ENCODE measurements at places on chromosomes 4 and X.

GRCh38 chrX:9519546-9520216 is 54.8 kb downstream of the TBL1X start:
- DNase-seq: no peak

DNA sequence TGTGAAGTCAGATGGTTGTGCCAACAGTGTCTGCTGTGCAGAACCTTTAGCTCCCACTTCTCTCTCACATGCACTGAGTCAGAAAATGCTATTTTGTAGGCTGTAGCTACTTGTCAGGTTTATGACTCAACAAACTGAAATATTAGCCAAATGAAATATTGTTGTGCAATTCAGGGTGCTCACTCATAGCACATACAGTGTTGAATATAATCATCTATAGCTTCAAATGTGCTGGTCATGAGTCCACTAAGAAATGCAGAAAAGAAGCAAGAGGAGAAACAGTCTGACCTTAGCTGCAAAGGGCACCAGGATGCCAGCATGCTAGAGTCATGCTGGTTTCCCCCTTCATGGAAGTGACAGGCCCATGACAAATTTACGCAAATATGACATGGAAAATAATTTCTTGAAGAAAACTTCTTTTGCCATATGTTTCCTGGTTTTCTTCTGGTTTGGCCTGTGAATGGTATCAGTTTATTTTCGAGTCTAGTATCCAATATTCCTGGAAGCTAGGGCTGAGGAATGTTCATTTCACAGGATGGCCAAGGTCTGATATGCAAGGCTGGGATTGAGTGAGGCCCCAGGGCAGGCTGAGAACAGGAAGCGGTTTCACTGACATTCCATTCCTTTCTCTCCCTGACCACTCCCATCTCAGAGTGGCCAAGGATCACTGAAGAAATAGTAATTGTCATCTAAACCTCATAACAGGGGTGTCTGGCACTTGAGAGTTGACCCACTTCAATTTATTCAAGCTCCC is 10.3 kb upstream of the CXCL2 start:
- no peak for DNase-seq

DNA sequence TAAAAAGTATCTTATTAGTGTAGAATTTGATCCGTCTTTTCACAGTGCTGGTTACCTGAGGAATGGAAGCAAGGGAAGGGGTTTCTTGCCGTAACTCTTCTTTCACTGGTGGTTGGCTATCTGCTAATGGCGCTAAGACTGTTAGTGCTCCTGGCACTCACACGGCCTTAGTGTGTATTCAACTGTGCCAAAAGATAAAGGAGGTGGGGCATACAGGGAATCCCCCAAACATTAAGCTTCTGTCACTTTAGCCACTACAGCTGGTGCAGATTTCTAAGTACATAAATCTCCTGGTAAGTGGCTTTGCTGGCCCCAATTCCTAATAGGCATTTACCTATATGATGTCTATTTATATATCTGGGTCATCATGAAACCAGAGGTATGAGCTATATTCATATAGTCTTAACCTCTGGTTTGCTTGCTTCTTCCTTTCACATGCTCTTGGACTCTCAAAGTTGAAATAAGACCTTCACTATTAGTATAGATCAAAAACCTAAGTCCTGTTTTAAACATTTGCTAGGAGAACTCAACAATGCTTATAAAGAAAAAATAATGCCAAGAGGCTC is 95.1 kb downstream of the TSPAN7 start:
- no peak for DNase-seq

- DNase-seq: no peak
Measured at GRCh38 chrX:110006821-110007375, 4.0 kb downstream of the TMEM164 start.

- no peak for DNase-seq
Measured at GRCh38 chr4:86452422-86452891, 92.6 kb upstream of the MAPK10 start.

DNA sequence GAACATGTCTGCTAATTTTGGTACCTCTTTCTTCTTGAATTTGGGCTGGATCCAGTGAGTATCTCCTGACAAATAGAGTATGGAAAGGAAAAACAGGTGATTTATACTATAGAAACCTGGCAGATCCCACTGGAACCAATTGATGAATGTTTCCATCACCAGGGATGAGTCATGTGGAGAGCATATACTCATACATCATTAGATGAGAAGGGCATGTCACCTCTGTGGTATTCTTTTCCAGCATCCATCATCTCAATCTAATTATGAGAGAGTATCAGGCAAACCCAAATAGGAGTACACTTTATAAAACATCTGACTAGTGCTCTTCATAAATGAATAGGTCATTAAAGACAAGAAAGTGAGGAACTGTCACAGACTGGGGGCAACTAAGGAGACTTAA is 90.7 kb downstream of the CLDN22 start:
- no peak for DNase-seq

DNA sequence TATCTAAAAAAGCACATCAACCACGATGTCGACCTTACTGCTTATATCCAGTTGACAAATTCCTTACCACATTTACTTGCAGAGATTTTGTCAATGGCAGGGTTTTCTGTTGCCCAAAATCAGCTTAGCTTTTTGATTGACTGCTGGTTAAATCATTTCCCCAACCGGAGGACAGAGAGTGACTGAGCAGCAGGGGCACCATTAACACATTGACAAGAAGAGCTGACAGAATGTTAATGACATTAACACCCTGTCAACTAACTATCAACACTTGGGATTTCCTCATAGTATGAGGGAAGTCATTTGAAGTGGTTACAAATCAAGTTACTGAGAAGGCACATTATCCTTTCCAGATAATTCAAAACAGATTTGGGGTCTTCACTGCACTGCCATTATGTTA is 368.4 kb downstream of the RPA4 start:
- DNase-seq: no peak

- DNase-seq: no peak
Measured at GRCh38 chrX:113275804-113276203, 435.2 kb upstream of the AMOT start.

GRCh38 chrX:110245011-110245410 is 72.9 kb downstream of the AMMECR1 start:
- DNase-seq: no peak

GRCh38 chr4:16261313-16261878 is 35.1 kb upstream of the TAPT1 start:
- no peak for DNase-seq

All from activated CD8-positive, alpha-beta memory T cell treated with anti-CD3 and anti-CD28 coated beads, Interleukin-2, amount 50 U/mL, for 48 hours (primary cell).